AG10803 (cell line): ENCODE measurements at places on chromosomes 3 and 15.

GRCh38 chr15:54719325-54719724 lies 477.4 kb downstream of the RSL24D1 start:
- DNase-seq: no peak

DNA sequence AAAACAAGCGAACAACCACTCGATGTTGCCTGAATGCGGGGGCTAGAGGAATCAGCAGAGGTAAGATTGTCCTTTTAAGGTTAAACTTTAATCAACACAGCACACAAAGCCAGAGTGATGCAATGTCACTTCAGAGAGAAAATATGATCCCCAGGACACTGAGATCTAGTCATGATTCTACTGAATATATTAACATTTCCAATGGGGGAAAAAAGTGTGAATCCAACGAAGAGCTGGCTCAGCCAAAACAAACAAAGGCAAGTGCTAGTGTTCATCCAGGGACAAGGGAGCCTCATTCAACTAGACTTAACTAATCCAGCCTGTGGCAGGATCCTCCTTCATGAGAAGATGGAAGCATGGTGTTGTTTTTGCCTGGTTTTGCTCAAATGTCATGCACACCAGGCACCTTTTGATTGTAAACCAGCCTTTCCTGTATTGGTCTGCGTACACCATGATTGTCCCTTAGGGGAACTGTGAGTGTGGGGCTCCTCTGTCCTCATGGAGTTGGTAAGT lies 35.8 kb downstream of the SCG5 start:
- no peak for DNase-seq

- DNase-seq: no peak
These were observed 805.4 kb upstream of the ALCAM start for GRCh38 chr3:104561324-104561723.

- peak; percentile 10 for DNase-seq
These were observed 226.3 kb upstream of the MRPL3 start for GRCh38 chr3:131728898-131729642.

DNA sequence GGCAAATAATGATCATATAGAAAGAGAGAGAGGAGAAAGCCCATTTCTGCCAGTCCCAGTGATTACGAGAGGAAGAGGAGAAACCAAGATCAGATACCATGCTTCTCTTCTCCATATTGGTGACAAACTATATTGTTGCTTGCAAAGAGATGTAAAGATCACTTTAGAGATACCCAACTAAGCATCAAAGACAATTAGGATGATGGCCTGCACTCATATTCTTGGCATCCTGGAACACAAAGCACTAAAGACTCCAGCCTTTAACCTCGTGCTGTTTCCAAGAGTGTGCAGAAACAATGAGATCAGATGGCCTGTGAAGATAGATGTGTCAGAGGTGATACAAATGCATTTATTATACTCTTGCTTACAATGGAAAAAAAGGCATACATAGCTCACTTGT lies 170.7 kb upstream of the TP63 start:
- DNase-seq: no peak

GRCh38 chr3:111072031-111072921 lies 660 bp downstream of the NECTIN3 start:
- peak; percentile 34 for DNase-seq

DNA sequence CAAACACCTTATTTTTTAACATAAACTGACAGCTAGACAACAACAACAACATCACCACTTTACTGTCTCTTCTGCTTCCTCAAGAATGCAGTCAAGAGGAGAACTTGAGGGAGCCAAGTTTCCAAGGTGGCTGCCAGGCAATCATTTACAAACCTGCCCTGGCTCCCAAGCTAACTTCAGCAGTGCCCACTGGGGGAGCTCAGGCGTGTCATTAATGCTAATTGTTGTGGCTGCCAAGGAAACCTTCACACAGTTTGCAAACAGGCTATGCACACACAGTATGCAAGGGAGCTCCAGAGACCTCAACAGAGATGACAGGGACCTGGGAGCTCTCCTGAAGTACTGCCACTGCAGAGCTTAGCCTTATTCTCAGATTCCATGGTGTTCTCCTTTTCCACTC lies 2.1 kb downstream of the DZIP1L start:
- DNase-seq: peak; percentile 17

DNA sequence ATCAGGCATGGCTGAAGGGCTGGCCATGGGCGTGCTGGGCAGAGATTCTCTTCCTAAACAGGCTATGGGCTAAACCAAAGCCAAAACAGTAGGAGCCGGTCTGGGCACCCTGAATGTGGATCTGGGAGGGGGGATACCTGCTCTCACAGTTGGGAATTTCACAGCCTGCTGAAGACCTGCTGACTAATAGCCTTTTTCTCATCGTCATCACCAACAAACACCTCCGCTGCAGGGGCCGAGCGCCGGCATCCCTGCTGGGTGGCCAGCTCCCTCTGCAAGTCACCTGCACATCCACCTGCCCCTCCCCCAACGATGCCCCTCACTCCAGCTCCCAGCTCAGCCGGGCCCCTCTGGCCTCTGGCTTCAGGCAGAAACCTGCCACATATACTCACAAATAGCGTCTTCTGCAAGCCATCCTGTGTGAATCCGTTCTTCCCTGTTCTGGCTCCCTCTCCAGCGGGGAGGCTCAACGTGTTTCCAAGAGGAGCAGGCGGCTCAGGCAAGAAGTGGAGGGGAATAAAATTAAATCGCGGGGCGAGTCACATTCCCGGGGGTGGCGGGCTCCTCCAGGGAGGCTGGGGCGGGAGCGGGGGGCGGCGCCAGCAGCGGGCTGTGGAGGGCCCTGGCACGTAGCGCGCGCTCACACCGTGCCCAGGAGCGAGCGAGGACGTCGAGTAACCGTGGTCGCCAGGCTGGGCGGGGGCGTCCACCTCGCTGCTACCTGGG lies 466 bp downstream of the IQSEC1 start:
- no peak for DNase-seq

DNA sequence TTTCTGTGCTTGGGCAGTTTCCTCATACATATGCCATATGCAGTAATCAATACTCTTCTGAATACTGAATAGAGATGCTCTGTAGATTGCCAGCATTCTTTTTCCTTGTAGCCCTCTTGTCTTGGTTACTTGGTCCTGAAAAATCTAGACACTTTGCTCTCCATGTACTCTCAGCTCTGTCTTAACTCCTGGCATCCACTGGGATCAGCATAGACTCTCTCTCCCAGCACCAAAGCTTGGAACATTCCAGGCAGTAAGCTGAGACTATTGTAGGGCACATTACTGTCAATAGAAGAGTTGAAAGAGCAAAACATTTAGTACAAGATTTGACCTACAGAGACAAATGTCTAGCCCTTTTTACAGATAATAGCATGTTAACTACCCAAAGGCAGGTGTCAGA lies 1100.3 kb downstream of the TBL1XR1 start:
- DNase-seq: no peak

- DNase-seq: peak; percentile 31
These were observed 15.2 kb upstream of the CD47 start for GRCh38 chr3:108106031-108106430.

- DNase-seq: peak; percentile 7
These were observed 19.9 kb upstream of the POLR2M start for GRCh38 chr15:57686657-57687056.

GRCh38 chr3:33187368-33187634 lies 31.3 kb downstream of the SUSD5 start:
- DNase-seq: no peak

GRCh38 chr3:99940350-99940749 lies 122.7 kb downstream of the CMSS1 start:
- no peak for DNase-seq

DNA sequence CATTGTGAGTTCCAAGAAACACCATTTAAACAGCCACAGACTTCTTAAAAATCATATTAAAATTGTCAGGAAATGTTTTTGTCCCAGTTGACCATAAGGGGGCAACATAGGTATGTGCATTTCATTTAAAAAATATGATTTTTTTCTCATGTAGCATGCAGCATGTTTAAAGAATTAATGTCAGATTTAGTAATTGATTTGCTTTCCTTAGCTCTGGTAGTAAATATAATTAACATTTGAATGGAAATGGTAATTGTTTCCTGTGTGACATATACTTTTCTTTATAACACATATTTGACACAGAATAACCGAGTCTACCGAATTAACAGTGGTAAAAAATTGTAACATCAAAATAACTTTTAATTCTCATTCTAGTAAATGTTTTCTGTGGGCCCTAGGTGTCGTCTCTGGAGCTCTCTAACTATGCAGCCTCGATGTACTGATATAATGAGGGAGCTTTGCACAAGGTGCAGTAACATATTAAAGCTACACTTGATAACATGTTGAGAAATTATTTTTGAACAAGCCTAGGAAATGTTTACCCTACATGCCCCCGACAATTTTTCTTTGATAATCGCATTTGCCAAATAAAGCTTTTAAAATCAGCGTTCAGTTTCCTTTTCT lies 34.9 kb downstream of the NXPE3 start:
- DNase-seq: peak; percentile 45

DNA sequence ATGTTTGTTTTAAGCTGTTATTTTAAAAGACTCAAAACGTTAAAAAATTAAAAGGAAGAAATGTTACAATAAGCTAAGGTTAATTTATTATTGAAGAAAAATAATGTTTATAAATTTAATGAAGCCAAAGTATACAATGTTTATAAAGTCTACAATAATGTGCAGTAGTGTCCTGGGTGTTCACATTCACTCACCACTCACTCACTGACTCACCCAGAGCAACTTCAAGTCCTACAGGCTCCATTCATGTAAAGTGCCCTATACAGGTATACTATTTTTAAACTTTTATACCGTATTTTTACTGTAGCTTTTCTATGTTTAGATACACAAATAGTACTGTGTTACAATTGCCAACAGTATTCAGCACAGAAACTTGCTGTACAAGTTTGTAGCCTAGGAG lies 55.2 kb downstream of the COL8A1 start:
- no peak for DNase-seq

GRCh38 chr3:41178576-41178975 lies 20.7 kb upstream of the CTNNB1 start:
- DNase-seq: peak; percentile 38

- peak; percentile 75 for DNase-seq
These were observed 17.1 kb downstream of the KLF15 start for GRCh38 chr3:126340081-126340511.

- DNase-seq: no peak
These were observed 479.0 kb downstream of the FOXP1 start for GRCh38 chr3:71104556-71104955.

- DNase-seq: no peak
These were observed 809.7 kb downstream of the NR2F2 start for GRCh38 chr15:97140216-97140615.

- no peak for DNase-seq
These were observed 17.5 kb downstream of the SHC4 start for GRCh38 chr15:48946074-48946839.

GRCh38 chr3:154188846-154189245 lies 67.7 kb downstream of the ARHGEF26 start:
- DNase-seq: no peak

DNA sequence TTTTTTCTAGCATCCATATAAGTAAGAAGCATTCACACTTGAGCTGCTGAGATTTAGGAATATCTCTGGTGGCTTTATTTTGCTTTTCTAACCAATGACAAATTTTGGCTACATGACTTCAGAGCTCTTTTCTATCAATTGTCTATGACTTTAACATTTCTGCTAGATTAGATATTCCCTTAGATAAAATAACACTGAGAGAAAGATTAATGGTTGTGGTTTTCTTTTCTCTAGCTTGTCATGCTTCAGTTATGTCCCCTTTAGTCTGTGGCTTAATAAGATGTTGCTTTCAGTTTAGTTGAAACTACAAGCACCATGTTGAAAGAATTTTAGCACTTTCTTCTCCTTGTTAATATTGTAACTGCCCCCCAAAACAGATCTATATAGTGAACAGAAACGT lies 665.6 kb upstream of the CCDC54 start:
- DNase-seq: peak; percentile 67

GRCh38 chr3:33807191-33807590 lies 8.8 kb downstream of the PDCD6IP start:
- DNase-seq: no peak

DNA sequence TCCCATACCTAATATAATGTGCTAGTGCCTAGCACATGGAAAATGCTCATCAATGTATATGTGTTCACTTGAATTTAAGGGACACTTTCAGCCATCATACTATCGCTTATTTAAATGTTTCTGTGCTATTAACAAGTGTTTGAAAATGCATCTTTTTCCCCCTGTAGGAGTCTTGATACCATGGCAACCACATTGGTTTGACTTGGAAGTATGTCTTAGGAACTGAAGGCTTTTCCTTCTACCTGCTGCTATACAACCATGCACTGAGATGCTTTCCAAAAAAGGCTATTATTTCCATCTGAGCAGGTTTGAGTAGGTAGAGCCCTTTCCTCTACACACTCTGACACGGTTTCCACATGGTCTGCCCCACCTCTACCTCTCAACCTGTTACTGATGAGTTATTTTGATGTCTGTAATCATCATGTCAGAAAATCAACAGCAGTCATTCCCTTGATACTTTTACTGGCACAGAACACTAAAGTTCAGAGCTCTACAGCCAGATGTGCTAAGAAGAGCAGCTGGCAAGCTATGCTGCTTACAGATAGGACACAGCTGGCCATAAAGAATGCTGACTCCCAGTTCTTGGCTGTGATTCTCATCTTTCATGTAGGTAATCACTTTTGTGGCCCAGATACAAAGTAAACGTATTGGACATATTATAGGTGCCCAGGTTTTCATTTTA lies 59.3 kb downstream of the RYR3 start:
- DNase-seq: no peak

DNA sequence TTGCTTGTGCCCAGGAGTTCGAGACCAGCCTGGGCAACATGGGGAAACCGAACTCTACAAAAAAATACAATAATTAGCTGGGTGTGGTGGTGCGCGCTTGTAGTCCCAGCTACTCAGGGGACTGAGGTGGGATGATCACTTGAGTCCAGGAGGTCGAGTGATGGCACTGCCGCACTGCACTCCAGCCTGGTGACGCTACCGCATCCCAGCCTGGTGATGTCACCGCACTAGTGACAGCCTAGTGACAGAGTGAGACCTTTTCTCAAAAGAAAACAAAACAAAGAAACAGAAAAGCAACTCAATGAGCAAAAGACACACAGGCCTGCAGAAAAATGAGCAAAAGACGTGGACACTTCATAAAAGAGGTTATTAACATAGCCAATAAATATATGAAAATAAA lies 19.9 kb upstream of the SYNM start:
- no peak for DNase-seq
